Dermis blood vessel endothelial cell (primary cell): ENCODE measurements at places on chromosomes 4 and X. TPM values are rescaled to one million over a fixed set of nuclear protein-coding genes. Genes with fewer than 3 reads are reported as not detected.

The CNKSR2 gene
- total RNA-seq: 0.17 TPM in 1 of 2 replicates, not detected in the other

The RTL5 gene
- total RNA-seq: 0.47 and 0.51 TPM in 2 replicates

The SPATA4 gene
- total RNA-seq: not detected in 2 replicates

- no peak for DNase-seq
Measured at GRCh38 chr4:138751309-138751708, 264.3 kb upstream of the NOCT start.

GRCh38 chr4:77434299-77435092 lies 171.1 kb upstream of the CXCL13 start:
- no peak for DNase-seq

DNA sequence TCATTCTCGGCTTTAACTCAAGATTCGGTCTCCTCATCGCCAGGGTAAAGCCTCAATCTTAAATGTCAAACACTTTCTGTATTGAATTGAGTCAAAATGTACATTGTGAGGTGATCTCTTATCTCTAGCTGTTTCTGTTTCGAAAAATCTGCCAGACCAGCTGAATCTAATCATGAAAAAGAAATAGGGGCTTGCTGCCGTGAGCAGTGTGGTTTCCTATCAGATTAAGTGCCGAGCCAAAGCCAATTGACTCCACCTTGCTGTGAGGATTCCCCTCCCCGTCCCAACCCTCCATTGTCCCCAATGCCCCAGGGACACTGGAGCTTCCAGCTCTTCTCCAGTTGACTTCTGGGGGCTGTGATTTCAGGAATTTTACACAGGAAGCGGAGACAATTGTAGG lies 12.5 kb upstream of the CRLF2 start:
- DNase-seq: no peak
